SK-MEL-5 (cell line): ENCODE measurements at places on chromosomes 5 and 9. TPM values are rescaled to one million over a fixed set of nuclear protein-coding genes. Genes with fewer than 3 reads are reported as not detected.

DNA sequence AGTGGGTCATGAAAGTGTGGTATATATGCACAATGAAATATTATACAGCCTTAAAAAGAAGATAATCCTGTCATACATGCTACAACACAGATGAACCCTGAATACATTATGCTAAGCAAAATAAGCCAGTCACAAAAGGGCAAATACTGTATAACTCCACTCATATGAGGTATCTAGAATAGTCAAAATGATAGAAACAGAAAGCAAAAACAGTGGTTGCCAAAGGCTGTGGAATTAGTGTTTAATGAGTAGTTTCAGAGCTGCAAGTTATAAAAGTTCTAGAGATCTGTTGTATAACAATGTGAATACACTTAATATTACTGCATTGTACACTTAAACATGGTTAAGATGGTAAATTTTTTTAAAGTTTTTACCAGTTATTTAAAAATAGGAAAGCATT lies 135.0 kb downstream of the OXCT1 start:
- DNase-seq, result no peak

- DNase-seq, result no peak
Measured at GRCh38 chr5:158914008-158915000, 185.4 kb downstream of the EBF1 start.

DNA sequence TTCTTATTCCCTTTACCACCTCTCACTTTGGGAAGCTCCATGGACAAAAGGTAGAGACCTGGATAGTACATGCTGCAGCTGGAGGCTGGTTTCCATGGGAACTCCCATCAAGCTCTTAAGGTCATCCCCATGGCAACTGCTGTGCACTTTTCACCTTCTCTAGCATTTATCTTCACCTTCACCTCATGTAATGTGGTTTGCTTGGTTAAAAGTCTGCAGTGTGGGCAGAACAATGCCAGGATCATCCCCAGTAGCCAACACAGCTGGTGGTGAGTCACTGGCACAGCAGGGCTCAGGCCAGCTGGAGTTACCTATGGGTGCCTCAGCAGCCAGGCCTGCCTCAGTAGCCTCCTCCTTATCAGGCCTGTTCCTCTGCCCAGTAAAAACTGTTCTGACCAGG lies 210.5 kb downstream of the GRIA1 start:
- no peak for DNase-seq

The MRPS27 gene
- total RNA-seq, result 122 and 134 TPM in 2 replicates

The SLC36A2 gene
- total RNA-seq, result not detected in 2 replicates

DNA sequence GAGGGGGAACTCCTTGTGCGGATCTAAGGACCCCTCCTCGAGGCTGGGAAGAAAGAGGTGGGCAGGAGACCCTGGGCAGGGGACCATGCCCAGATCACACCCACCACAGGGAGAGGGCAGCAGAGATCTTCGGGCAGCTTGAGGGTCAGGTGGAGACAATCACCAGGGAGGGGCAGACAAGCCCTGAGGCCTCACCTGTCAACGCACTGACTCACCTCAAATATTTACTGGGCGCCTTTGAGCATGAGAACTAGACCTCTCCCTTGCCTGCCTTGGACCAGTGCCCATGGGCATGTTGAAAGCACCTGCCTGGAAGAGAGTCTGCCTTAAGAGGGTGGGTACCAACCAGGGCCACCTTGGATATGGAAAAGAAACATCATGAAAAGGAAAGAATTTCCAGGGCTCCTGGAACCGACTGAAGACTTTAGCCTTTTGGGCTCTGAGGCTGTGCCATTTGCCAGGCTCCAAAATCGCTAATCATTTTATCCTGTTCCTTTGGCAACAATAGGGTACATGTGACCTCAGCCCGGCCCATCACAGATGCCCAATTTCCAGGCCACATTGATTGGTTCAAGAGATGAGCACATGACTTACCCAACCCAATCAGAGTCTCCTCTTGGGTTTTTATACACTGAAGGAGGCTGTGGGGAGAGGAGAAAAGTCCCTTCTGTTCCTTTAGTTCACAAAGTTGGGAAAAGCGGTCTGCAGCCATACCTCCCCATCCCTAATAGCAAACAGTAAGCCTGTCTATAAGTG lies 10.4 kb upstream of the SPINK4 start:
- DNase-seq, result no peak

DNA sequence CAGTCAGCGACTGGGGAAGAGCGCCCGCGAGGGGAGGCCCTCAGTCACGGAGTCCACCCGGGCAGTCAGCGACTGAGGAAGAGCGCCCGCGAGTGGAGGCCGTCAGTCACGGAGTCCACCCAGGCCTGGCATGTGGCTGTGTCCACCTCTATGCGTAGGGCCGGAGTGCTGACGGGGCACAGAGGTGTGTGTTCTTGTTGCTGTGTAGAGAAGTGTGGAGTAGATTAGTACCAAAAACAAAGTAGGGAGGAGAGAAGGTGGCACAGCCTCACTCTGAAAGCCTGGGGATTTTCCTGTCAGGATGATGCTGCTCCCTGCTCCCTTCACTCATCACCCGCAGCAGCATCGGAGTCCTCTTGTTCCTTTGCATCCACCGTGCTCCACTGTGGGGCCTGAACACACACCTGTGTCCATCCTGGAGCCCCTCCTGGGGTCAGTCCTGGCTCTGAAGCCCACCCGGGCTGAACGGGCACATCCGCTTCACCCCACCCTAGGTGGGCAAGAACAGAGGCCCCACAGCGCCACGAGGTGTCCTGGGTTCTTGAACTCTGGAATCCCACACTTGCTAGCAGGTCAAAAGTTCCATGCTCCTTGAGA lies 37.9 kb downstream of the AHRR start:
- DNase-seq, result no peak

DNA sequence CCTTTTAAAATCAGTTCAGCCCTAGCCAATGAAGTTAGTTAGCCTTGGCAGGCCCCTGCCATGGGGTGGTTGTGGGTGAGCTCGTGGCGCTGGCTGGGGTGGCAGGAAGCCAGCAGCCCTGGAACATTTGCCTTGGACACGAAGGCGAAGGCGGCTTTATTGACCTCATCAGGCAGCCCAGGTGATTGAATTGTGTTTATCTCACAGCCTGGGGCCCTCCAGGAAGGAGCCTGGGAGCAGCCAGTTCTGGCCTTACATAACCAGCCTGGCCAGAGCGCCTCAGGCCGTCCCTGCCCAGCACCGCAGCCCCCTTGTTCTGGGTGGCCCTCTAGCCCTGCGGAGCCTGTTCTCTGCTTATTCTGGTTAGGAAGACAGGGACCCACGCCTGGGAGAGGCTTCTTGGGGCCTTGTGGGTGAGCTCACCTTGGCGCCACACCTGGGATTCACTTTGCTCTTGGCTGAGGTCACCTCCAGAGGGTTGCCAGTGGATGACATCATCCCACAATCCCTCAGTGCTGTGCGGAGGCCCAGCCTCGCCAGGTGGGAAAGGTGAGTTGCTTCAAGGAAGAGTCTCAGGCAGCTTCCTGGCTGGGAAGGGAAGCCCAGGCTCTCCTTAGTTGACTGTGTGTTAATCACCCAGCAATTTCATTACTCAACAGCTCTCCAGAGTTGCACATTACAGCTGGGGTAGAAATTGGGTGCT lies 54.4 kb upstream of the RPL26L1 start:
- no peak for DNase-seq

DNA sequence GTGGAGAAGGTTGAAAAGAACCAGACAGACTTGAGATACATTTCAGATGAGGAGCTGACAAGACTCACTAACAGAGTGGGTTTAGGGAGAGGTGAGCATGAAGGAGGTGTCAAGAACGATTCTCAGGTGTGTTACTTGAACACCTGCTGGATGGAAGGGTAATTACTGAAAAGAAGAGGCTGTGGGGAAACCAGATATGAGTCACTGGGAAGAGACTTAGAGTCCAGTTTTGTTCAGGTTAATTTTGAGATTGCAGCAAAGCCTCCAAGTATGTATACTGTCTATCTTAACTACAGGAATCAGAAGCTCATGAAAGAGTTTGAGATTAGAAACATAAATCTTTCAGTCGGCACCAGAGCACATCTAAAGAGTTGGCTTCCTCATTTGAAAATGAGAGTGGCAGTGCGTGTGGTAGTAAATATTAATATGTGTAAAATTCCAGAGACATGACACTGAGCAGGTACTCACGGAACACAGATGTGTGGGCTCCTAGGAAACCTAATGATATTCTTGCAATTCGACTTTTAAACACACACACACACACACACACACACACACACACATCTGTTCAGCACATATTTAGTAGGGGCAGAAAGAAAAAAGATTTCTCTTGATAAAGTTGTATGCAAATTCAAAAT lies 197.1 kb downstream of the CDH18 start:
- DNase-seq, result no peak
